ENCODE measurements at places on chromosomes 13 and 19.
A peak's percentile ranks its signal among the peaks of the same experiment; 100 is the strongest.

DNA sequence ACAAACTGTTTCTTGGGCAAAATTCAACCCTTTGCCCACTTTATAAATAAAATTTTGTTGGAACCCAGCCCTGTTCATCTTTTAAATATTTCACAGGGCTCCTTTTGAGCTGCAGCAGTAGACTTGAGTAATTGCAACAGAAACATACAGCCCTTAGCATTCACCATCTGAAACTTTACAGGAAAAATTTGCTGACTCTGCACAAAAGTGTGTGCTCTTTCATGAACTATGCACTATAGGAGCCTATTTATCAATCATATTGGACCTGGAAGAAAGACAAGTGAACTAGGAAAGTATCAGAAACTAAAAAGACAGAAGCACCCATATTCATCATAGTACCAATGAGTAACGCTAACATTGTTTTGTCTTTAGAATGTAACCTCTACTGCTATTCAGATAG lies 406.9 kb upstream of the SLC10A2 start:
- DNase-seq: no peak

- DNase-seq: no peak
These were observed 128.2 kb downstream of the TBC1D4 start for GRCh38 chr13:75353781-75354193.

DNA sequence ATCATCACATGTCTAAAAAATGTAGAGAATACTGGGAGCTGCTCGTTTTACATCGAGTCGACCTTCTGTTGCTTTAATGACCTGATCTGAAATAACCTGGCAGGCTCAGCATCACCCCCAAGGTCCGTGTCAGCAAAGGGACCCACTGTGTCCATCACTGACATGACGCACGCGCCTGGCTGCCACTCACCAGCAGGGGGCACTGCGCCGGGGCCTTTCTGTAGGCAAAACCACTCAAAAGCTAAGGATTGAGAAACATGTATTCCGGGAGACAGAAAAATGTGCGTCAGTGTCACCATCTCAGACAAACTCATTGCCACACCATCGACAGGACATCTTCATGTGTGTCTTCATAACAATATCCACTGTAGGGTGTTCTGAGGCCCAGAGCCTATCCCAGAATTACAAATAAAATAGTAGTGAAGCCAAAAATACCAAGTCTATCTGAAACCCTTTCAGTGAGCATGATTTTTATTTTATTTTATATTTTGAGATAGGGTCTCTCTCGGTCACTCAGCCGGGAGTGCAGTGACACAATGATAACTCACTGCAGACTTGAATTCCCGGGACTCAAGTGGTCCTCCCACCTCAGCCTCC lies 130.3 kb upstream of the LSM14A start:
- DNase-seq: peak; percentile 60

DNA sequence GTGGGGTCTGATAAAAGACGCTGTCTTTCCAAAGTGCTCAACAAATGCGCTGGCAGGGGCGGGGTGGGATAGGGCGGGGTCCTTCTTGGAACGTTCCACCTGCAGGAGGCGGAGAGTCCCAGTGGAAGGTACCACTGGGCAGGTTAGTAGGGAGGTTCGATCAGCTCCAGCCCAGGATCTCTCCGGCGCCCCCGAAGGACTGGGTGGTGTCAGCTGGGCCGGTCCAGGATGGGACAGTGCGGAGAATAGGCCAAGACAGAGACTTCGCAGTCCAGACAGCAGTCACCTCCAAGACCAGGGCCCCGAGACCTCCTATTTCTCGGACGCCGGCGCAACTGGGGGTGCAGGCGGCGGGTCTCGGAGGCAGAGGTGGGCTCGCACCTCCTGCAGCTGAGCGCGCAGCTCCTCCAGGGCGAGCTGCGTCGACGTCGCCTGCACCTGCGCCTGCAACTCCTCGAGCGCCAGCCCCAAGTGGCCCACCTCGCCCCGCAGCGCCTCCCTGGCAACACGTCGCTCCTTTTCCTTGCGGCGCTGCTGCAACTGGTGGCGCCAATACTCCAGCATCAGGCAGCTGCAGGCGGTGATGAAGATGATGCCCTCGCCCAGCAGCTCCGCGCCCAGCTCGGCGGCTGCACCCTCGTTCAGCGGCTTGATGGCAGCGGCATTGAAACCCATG lies 21.6 kb downstream of the VASP start:
- no peak for DNase-seq

GRCh38 chr19:51131780-51132680 lies 7.3 kb downstream of the SIGLEC9 start:
- DNase-seq: no peak

- no peak for DNase-seq
These were observed 170.5 kb downstream of the IRS2 start for GRCh38 chr13:109615721-109616420.

- DNase-seq: no peak
These were observed 23.0 kb downstream of the IER2 start for GRCh38 chr19:13173139-13173737.

DNA sequence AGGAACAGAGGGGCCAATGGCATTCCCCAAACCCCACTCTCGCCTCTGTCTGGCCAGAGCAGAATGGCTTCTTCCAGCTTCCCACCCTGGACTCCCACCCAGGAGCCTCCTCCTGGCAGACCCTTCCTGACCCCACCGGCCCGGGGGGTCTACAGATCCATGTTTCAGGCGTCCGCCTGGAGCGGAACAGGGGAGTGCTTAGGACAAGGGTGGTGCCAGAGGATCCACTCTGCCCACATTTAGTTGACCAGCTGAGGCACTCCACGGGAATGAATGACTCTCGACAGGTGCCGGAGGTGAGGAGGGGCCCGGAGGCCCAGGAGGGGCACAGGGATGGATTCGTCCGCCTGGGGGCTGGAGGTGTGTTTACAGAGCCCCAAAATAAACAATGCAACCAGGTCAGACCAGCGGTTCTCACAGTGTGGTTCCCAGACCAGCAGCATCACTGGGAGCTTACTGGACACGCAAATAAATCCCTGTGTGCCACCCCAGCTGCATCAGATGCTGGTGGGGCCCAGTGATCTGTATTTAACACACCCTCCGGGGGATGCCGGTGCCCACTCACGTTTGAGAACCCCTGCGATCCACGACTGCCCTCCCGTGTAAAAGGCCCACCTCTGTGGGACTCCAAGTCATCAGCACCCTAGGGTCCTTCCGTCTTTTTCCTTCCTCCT lies 15.1 kb upstream of the NCCRP1 start:
- no peak for DNase-seq

DNA sequence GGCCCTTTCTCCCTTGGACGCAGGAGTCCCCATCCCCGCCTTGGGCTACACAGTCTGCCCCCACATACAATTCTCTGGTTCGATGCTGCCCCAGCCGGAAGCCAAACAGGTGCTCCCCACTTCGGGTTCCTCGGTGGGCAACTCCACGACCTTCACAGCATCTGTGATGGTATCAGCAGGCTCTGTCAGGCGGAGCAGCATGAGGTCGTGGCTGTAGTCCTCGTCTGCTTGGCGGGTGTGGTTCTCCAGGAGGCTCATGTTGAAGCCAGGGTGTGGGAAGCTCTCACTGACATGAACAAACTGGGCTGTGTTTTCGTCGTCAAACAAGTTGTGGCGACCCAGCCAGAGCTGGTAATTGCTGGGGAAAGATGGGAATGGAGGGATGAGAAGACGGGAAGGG lies 3.5 kb downstream of the KLK1 start:
- DNase-seq: no peak

GRCh38 chr13:53411463-53411862 lies 382.9 kb downstream of the OLFM4 start:
- DNase-seq: no peak

DNA sequence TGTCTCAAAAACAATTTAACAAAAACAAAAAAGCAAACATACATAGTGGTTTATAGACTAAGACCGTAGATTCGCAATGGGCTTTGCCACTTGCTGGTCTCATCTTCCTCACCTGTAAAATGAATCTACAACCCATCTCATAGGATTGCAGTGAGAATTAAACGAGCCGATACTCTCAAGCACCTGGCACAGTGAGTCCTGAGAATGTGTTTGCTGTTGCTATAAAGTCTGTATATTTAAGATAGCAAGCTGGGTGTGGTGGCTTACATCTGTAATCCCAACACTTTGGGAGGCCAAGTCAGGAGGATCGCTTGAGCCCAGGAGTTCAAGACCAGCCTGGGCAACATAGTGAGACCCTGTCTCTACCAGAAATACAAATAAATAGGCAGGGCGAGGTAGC lies 22.5 kb downstream of the EXOC3L2 start:
- DNase-seq: no peak

DNA sequence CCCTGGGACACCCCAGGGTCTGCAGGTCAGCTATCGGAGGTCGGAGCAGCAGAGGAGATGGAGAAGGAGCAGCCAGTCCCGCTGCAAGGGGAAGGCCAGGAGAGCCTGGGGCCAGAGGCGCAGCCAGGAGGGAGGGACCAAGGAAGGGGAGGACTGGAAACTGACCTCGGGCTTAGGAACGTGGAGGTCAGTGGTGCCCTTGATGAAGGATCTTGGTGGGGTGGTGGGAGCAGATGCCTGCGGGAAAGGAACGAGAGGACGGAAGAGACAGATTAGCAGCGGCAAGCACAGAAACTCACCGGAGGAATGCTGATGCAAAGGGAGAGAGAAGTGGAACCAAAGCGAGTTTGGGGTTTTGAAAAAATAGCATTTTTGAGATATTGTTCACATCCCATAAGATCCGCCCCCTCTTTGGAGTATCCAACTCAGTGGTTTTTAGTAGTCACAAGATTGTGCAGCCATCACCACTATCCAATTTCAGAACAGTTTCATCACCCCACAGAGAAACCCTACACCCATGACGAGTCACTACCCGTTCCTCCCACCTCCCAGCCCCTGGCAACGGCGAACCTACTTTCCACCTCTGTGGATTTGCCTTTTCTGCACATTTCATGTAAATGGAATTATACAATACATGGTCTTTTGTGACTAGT lies 22.1 kb downstream of the PLEKHF1 start:
- DNase-seq: no peak

GRCh38 chr19:58054901-58055874 lies 3.9 kb upstream of the ZNF135 start:
- no peak for DNase-seq

DNA sequence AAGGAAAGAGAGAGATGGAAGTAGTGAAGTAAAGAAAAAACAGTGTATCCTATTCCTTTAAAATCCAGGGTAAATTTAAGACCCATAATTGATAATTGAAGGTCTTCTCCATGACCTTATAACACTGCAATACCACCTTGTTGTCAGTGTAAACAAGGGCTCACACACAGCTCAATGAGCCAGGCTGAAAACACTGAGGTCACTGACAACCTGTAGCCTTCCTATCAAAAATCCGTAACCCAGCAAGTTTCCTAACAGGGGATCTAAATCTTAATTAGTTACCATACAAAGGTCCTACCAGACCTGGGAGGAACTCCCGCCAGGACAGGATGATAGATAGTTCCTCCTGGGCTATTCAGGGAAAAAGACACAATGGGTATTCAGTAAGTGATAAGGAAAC lies 1677.1 kb downstream of the OLFM4 start:
- DNase-seq: no peak

DNA sequence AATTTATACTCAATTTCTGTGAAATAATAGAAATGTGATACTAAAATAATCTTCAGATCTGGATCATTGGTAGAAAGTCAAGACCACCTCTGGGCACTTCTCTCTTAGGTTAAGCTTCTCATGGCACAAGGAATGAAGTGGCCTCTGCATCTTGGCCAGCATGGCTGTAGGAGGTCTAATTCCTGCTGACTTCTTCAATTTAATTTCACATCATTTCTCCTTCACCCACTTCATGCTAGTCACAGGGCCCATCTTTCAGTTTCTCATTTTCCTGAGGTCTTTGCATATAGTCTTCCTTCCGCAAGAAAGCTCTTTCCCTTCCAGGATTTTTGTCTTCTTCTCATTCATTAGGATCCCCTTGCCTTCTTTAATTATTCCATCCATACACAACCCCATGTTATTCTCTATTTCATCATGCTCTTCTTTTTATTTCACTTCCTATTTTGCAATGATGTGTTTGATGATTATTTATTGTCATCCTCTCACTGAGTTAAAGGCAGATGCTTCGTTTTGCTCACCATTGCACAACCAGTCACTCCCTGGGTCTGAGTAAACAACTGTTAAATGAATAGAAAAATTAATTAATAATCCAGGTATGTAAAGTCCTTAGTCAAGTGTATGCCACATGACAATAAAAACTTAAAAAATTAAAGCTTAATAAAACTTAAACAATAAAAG lies 397.4 kb downstream of the SPRY2 start:
- DNase-seq: no peak

DNA sequence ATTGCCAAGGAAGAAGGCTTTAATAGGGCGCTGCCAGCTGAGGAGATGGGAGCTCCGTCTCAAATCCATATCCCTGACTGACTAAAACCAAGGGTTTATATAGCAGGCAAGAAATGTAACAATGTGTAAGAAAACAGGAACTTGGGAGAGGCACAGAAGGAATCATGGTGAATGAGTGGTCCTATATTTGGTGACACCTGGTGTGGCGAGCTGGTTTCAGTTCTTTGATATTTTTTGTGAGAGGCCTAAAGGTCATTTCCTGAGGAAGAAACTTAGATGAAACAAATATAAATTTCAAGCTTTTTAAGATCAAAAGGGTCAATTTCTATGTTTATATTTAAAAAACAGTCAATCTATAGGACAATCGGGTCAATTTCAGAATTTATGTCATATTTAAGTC lies 826.3 kb downstream of the SLITRK6 start:
- no peak for DNase-seq

- DNase-seq: peak; percentile 48
These were observed 29.4 kb upstream of the PTPRS start for GRCh38 chr19:5369962-5370367.

- DNase-seq: no peak
These were observed 161.6 kb downstream of the FLT1 start for GRCh38 chr13:28333204-28333881.

DNA sequence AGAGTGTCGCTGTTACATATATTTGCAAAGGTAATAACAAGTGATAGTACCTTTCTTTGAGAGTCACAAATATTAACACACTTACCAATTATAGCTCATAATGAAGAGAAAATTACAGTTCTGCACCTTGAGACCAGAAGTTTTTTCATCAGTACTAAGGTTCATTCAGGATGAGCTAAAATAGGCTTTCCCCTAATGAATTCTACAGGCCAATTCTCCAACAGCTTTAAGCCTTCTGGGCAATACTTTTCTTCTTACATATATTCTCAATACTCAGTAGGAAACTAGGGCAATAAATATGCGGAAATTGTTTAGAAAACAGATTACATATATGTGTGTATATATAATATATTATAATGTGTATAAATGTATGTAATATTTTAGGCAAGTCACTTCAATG lies 2672.8 kb upstream of the PCDH20 start:
- DNase-seq: no peak

DNA sequence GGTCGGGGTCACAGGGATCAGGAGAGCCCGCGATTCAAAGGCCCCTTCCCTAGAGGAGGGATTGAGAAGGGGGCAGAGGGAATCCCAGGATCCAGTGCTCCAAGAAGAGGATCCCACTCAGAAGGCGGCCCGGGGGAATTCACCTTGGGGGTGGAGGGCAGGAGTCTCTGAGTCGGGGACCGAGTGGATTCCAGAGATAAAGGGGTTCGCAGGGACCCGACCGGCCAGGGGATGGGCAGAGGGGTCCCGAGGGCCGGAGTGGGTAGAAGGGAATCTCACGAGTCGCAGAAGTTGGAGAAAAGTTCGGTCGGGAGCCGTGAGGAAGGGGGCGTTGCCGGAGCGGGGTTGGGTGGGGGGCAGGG lies 261 bp downstream of the PRKD2 start:
- DNase-seq: no peak

Data from omental fat pad (tissue), 4 donors.